ENCODE measurements at places on chromosomes 12 and 14.

- DNase-seq, result no peak
These were observed 81.7 kb downstream of the RIN3 start for GRCh38 chr14:92595267-92595666.

DNA sequence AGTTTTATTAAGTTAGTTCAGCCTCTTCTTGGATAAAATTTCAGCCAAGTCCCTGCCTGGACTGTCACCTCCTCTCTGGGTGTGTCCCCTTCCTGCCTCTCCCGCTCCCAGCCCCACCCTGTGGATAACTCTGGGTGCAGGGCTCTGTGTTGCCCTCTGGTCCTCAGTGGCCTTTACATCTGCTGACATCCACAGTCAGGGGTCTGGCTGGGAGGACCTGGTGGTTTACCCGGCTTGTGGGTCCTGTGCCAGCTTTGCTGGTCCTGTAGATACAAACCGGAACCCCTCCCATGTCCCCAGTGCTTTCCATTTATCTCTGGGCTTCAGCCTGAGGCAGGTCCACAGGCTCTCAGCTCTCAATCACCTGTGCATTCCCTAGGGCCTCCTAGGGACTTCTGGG lies 28.9 kb upstream of the PLEKHG3 start:
- DNase-seq, result no peak

DNA sequence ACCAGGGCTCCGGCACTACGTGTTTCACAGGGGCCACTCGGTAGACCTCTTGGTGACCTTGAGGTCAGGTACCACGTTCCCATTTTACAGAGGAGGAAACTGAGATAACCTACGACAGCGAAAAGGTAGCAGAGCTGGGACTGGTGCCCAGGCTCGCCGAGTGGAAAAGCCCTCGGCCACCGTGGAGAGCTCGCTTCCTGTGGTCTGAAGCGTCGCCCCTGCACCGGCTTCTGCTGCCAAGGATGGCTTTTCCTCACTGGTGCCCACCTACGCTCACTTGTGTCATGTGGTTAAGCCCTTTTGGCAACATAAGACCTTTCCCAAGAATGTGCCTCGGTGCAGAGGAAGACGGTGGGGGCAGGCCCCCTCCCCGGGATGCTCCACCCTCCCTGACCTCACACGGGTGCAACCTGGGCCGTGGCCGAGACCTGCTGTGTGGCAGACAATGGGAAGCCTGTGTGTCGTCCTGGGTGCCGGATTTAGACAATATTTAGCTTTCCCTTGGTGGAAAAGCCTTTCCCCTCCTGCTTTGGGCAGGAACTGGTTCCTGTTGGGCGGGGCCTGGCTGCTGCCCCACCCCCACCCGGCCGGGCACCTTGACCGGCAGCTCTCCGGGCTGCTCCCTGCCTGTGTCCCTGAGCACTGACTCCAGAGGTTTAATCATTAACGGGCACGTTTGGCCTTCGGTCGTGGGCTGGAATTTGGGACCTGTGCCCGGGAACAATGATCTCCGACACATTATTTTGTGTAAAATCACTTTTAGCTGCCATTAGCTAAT lies 32.4 kb upstream of the PPP1R13B start:
- no peak for DNase-seq

DNA sequence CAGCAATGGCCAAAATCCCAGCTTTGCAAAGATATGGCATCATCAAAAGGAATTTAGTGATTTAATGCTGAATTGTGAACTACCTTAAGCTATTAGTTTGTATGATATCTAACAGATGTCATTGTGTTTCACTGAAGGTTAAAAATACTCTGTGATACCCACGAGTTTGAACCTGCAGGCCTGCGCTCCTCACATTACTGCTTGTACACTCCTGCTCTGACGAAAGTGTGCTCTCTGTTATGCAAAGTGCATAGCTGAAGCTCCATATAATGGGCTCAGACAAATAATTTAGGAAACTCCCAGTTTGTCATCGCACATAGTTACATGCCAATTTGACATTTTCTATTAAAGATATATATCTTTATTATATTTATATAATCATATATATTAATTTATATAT lies 52.2 kb downstream of the SPPL3 start:
- no peak for DNase-seq

DNA sequence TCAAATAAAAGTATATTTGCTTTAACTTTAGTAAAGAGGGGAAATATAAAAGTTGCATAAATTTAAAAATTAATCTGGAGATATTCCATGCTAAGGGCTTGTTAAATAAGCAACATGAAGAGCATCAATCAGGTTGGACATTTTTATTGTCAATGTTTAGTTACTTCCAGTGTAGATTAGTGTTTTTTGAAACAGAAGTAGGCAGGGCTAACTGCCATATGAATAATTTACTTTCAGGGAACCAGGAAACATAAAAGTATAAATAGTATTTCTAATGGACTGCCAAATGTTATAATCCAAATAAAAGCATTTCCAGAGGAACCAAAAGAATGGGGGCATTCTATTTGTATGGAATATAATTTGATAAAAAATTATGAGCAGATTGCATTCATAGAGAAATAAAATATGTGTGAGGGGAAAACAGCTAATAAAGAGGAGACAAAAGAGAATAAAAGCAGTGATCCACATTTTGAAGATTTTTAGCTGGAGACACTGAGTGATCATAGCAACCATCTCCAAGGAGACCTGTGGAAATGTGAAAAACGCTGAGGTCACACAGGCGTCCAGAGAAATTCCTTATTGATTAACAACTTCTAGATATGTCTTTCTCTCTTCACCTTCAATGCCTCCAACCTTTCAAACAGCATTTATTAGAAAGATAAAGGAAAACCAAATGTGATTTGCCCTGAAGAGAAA lies 70.8 kb downstream of the SRGAP1 start:
- no peak for DNase-seq

DNA sequence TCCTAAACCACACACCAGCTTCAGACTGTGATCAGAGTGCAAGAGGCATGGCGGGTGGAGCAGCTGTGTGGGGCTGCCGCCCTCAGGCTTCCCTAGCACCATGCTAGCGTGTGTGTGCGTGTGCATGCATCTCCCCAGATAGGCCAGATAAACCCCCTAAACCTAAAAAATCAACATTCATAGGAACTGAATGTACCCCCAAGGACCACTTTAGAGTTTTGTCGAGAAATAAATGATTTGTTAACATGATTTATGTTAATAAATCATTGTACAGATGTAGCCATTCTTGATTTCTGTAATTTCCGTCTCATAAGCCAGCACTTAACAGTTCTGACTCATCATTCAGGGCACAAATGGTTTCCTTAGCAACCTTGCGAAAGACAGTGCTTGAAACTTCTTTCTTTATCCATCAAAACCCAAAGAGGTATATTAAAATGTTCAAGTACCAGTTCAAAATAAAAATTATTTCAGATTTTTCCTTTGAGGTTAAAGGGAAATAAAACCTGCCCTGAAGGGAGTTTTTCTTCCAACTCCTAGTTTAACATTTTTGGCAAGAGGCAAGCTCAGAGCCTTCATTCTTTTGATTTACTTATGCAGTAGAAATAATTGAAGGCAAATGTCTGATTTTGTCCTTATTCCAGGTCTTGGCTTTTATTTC lies 206.2 kb upstream of the RGS6 start:
- DNase-seq, result peak; percentile 38

DNA sequence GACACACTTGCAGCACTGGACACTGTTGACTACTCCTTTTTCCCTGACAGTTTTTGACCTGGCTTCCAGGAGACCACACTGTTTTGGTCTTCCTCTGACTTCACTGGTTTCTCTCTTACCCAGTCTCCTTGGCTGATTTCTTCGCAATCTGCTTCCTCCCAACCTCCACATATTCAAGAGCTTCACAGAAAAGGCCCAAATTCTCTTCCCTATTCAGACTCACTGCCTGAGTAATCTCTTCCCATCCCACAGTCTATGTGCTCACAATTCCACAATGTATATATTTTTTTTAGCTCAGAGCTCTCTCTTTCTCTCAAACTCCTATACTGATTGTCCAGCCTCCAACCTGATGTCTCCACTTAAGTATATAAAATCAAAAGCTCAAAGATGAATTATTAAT lies 115.4 kb downstream of the SINHCAF start:
- no peak for DNase-seq

- DNase-seq, result no peak
These were observed 3.2 kb downstream of the KRT86 start for GRCh38 chr12:52277486-52278245.

DNA sequence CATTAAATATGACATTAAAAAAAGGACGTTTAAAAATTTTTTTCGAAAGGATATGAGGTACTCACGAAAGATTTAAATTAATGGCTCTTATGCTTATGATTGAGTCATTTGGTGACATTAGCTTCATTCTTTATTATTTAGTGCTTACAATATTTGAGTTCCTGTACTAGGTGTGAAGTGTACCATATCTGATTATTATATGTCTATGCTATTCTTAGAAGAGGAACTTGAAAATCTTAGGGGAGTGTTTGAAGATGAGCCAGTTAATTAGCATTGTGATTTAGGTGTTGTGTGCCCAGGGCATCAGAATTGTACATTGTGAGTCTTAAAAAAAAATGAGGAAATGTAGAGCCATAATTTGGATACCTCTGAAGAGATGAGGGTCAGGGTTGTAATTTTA lies 118.6 kb downstream of the FUT8 start:
- no peak for DNase-seq

DNA sequence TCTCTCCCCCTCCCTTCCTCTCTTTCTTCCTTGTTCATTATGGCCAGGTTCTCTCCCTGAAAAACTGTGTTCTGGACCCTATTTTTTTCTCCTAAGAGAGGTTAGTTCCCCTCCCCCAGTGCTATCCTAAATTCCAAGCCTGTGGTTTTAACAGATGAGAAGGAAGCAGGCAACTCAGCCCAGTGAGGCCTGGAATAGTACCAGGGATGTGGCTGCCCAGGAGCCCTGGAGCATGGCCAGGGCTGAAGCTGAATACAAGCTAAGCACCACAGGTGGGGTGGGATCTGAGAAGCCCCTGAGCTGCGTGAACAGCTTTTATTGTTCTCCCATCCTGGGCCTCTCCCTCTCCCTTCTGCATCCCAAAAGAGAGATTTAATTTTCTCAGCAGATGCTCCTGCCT lies 1581.3 kb upstream of the TMEM132C start:
- DNase-seq, result no peak

- no peak for DNase-seq
These were observed 33.3 kb upstream of the ACTN1 start for GRCh38 chr14:69012256-69012953.

DNA sequence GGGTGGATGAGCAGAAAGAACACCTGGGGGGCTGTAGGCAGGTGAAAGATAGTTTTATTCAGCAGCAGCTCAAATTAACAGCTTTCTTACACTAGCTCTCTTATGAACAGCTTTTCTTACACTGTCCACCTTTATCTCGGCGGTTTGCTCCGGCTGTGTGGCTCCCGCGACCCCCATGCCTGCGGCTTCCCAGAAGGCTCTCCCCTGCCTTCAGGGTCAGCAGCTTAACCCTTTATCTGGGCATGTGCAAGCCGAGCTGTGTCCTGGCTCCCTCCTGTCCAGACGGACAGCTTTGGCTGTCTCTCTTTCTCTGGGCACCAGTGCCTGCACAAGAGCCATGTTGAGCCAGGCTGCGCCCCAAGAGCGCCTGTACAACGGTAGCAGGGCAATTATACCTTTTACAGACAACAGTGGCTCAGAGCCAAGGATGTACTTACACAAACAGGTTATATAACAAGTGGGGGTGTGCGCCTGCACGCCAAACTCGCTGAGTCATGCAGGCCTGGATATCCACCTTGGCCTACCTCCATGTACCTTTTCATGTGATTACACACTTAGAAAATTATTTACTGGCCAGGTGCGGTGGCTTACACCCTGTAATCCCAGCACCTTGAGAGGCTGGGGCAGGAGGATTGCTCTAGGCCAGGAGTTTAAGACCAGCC lies 28.5 kb upstream of the KLHL42 start:
- no peak for DNase-seq

DNA sequence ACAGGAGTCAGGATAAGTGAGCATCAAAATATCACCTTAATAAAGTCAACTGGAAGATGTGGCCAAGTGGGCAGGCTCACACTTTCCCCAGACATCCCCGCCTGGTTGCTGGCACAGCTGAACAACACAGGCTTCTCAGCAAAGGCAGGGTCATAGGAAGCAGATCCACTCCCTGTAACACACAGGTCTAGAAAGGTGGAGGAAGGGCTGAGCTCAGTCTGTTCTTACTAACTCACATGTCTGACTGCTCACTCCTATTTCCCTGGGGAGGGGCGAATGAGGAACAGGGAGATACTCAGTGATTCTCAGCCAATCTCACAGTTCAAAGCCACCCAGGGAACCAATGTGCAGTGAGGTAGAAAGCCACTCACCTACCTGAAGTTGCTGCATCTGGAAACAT lies 45.0 kb upstream of the AMN1 start:
- DNase-seq, result no peak

GRCh38 chr12:57266681-57267080 lies 15.7 kb upstream of the STAC3 start:
- no peak for DNase-seq

DNA sequence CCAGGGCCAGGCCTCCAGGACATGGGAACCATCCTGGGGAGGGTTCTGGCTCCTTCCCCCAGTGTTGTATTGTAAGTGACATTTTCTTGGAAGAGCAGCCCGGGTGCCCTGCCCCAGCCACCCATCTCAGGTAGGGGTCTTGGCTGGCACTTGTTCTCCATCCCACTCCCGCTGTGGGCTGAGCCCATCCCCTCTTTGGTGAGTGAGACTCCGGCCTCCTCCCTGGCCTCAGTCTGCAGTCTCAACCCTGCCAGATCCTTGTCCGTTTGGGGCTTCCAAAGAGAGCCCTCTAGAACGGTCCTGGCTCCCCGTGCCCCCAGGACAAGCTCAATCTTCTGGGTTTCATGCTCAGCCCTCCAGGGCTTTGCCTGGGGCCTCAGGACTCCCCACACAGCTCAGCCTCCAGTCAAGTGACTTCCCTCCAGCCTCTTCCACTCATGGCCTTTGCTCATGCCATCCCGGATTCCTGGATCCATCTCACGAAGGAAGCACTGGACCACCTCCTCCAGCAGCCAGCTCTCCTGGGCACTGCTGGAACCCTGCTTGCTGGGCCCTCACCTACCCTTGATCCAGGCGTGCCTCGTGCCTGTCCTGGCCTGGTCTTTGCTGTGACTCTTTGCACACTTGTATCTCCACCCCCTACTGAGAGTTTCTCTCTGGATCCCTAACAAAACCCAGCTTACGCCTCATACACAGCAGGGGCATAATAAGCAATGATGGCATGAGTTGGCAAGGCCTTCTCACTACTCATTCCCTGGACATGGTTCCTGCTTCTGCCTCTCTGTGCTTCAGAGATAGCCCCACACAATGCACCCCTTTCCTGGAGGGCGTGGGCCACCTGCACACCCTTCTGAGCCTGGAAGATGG lies 297.4 kb upstream of the RTL1 start:
- DNase-seq, result no peak

DNA sequence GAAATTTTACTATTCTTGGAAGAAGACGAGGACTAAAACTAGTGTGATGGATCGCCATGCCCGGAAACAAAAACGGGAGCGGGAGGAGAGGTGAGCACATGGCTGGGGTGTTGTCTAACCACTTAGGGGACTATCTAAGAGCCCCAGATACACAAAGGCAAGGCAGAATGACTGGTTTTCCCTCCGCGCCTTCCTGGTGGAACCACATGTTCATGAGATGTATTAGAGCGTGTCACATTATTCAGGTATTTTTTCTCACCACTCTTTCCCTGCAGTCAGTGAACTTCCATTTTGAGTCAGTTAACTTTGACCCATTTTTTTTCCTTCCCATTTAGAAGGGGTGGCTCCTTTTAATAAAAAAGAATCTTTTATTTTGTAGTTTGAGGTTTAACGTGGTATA lies 68.8 kb upstream of the TRAF3 start:
- DNase-seq, result no peak

GRCh38 chr14:33484264-33484663 lies 466.6 kb downstream of the EGLN3 start:
- no peak for DNase-seq
